GM20000 (cell line): ENCODE measurements at places on chromosomes 2 and 18.
A peak's percentile ranks its signal among the peaks of the same experiment; 100 is the strongest.

GRCh38 chr2:3038636-3039035 is 339.0 kb downstream of the EIPR1 start:
- no peak for DNase-seq

DNA sequence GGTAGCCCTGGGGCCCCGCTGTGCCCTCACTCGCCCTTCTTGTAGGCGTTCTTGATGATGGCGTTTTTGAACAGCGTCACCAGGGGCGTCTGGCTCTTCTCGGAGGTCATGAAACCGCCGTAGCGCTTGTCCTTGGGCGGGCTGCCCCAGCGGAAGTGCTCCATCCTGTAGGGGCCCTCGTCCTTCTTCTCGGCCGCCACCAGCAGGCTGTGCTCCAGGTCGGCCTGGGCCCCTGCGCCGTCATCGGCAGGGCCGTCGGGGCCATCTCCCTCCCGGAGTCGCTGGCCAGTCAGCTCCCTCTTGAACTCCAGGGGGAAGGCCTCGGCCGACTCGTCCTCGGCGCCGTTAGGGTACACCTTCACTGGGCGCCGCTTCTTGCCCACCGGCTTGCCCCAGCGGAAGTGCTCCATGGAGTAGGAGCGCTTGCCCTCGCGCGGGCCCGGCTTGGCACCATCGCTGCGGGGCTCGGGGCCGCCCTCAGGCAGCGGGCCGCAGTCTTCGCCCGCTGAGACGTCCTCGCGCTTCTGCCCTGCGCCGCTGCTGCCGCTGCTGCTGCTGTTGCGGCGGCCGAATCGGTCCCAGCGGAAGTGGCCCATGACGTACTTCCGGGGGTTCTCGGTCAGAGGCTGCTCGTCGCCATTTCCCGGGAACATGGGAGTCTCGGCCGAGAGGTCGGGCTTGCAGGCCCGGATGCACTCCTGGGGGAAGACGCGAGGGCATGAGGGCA is 7.2 kb downstream of the POMC start:
- peak; percentile 88 for DNase-seq

- no peak for DNase-seq
Observed at GRCh38 chr2:46290078-46290477, 7.1 kb upstream of the EPAS1 start.

- no peak for DNase-seq
Observed at GRCh38 chr2:210527286-210527685, 29.1 kb upstream of the CPS1 start.

- peak; percentile 18 for DNase-seq
Observed at GRCh38 chr2:204110338-204110741, 173.8 kb downstream of the ICOS start.

GRCh38 chr2:7108792-7109532 is 191.8 kb downstream of the RNF144A start:
- no peak for DNase-seq

GRCh38 chr2:239026711-239027361 is 179.0 kb downstream of the TWIST2 start:
- no peak for DNase-seq

GRCh38 chr2:170501421-170502043 is 213.6 kb upstream of the SP5 start:
- DNase-seq: no peak

DNA sequence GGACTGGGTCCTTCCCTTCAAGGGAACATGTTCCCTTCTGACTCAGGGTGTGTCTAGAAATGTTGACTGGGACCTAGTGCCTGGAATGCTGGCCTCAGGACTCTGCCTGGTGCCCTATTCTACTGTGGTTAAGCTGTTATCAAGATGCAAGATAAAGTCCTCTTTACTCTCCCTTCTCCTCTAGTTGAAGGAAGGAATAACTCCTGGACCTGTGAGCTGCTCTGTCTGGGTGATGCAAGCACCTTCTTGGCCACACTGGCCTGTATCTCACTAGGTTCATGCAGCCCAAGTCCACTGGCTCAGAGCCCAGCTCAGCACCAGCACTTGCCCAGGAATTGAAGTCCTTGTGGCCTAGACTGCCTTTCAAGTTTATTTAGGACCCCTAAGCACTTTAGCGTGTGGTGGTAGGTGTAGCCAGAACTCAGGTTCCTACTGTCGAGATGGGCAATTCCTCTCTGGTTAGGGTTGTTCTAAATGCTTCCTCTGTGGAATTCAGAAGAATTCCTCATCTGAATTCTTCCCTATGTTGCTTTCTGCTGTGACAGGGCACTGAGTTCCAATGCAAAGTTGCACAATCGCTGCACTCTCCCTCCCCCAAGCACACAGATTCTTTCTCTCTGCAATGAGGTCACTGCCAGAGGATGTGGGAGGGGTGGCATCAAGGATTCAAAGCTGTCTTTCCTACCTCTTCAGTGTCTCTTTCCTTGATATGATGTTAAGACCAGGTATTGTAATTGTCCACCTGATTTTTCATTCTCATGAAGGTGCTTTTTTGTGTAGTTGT is 54.7 kb downstream of the VWC2L start:
- DNase-seq: no peak

DNA sequence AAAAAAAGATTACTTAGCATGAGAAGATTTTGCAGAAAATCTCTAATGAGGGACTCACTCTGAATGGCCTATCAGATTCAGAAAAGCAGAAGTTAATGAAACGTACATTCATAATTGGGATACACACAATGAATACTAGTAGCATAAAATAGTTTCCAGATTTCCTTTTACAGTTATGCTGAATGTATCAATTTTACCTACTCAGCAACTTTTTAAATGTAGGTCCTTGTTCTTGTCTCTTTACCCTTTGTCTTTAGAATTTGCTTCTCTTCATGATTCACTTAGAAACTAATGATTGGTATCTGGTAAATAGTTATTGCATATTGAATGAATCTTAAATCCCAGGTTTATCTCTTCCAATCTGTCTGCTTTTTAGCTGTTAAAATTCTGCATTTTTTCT is 458.8 kb downstream of the DSC3 start:
- no peak for DNase-seq

DNA sequence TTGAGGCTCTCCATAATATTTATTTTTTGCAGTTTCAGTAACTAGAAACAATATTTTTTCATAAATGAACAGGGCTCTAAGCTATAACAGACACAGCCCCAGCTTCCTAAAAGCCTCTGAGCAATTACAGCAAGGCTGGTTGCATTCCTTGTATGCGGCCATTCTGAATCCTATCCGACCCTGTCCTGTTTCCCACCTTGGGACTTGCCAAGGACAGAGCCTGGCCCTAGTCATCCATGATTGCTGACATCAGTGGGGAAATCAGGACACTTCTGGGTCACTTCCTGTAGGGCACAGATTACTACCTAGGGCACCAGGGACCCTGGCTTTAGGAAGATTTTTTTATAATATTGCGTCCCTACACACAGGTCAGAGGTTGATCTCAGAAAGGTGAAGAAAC is 5.5 kb downstream of the TMEM177 start:
- DNase-seq: no peak

DNA sequence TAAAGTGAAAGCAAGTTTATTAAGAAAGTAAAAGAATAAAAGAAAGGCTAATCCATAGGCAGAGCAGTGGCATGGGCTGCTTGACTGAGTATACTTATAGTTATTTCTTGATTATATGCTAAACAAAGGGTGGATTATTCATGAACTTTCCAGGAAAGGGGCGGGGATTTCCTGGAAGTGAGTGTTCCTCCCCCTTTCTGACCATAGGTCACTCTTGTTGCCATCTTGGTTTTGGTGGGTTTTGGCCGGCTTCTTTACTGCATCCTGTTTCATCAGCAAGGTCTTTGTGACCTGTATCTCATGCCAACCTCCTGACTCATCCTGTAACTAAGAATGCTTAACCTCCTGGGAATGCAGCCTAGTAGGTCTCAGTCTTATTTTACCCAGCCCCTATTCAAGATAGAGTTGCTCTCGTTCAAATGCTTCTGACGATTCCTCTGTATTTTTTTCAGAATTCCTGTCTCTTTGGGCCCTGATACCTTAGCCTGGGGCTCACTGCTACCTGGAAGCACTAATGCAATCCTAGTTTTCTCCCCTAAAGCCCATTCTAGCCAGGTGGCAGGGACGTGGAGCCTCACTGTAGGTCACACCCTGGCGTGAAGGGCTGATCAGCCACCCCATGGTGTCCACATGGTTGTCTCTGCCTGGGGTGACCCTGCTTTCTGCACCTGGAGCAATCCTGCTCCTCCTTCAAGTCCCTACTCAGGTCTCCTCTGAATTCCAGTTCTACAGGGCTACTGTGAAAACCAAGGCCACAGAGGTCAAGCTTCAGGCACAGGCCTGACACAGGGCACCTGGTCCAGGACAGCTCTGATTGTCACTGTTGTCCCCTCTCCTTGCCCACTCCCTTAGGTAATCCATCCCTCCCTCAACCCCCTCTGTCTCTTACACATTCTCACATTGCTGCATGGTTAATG is 6.0 kb upstream of the SLC35F6 start:
- no peak for DNase-seq

- peak; percentile 31 for DNase-seq
Observed at GRCh38 chr2:17538022-17538843, 2.3 kb upstream of the VSNL1 start.

DNA sequence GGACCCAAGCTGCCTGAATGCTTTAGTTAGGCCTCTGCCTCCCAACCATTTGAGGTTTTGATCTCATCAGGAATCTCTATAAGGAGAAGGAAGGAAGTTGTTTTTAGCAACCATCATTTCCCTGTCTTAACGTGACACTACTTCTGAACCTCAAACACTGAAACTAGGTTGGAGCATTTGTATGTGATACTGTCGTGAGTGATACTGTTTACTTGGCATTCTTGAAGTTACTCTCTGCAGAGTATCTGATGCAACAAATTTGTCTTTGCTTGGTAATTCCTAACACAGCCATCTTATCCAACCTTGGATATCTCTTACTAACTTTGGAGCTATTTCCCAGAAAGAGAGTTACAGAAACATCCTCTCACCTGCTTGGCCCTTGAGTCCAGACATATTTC is 22.1 kb downstream of the TTLL4 start:
- DNase-seq: no peak

- no peak for DNase-seq
Observed at GRCh38 chr18:32040936-32041335, 22.3 kb downstream of the RNF125 start.

DNA sequence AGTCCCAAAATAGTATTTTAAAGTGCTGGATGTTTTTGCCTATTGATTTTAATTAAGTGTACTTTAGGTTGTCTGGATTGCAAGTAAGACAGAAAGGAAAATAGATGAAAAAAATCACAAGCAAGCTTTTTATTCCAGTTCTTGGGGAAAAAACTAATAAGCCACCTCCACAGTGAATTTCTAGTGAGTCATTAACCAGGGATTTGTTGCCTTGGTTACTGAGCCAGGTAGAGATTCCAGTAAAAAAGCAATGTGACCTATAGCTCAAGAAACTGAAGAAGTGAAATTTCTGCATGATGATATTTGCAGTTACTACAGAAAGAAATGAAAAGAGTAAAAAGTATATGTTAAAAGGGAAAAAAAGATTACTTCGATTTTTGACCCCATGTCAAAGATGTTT is 160.6 kb downstream of the METTL4 start:
- DNase-seq: no peak

- peak; percentile 46 for DNase-seq
Observed at GRCh38 chr2:119659601-119660342, 19.2 kb upstream of the TMEM177 start.

- DNase-seq: no peak
Observed at GRCh38 chr2:229612384-229612971, 101.9 kb downstream of the DNER start.

GRCh38 chr2:64819774-64820688 is 166.3 kb upstream of the SERTAD2 start:
- peak; percentile 53 for DNase-seq

- DNase-seq: no peak
Observed at GRCh38 chr18:45505497-45506206, 109.6 kb upstream of the SLC14A2 start.

GRCh38 chr2:148653437-148653836 is 8.9 kb downstream of the EPC2 start:
- peak; percentile 25 for DNase-seq

DNA sequence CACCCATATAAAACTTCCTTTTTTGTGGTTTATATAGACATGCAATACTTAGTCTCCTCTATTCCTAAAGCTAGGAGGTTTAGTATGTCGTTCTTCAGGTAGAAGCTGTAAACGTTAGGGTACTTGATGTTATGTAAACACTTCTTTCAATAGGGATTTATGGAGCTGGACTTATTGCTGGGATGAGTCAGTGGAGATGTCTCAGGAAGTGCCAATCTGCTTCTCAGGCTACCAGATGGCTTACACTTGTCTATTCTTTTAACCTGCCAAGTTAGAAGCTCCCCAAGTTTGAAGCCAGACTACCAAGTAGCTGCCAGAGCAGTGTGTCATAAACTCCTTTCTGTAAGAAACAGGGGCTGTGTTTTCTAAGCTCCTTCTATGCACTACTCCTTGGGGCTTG is 756.5 kb upstream of the LRRTM1 start:
- no peak for DNase-seq

DNA sequence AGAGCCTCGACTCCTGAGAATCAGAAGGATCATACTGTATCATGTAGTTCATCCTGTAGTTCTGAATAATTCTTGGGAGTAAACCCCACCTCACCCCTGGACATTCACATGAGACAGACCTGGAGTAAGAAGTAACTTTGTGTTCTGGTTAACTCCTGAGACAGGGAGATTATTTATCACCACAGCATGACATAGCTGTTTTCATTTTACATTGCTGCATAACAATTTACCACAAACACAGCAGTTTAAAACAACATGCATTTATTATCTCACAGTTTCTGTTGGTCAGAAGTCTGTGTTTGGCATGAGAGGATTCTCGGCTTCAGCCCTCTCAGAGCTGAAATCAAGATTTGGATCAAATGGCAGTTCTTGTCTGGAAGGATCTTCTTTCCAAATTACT is 855.8 kb upstream of the FANCL start:
- DNase-seq: no peak

- DNase-seq: no peak
Observed at GRCh38 chr2:70367722-70368323, 66.0 kb upstream of the FAM136A start.

DNA sequence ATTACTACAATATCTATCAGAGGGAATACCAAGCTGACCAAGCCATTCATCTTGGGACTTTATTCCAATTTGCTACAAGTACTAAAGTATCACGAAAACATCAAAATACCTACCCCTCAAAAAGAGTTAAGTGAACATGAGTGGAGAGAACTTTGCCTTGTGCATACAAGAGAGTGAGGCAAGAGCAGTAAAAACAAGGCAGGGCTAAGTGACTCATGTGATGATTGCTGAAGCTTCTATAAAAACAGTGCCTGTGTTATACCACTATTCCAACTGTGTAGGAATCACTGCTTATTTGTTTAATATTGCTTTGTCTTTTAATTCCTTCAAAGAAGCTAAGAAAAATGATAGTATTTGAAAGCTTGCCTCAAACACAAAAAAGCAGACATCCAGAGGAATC is 61.2 kb downstream of the FARSB start:
- DNase-seq: no peak
